Heart right ventricle (tissue), 16 donors: ENCODE measurements at places on chromosomes 3 and 15. TPM values are rescaled to one million over a fixed set of nuclear protein-coding genes. Genes with fewer than 3 reads are reported as not detected.

Gene ZCWPW2
- polyA plus RNA-seq, result 0.71 TPM

Gene GABRG3
- polyA plus RNA-seq, result not detected

Gene TEX264
- 87.0 TPM for polyA plus RNA-seq

Gene BTLA
- polyA plus RNA-seq, result not detected

Gene REC114
- not detected for polyA plus RNA-seq

Gene TMCO5A
- polyA plus RNA-seq, result not detected

Gene RPL39L
- 0.44 TPM for polyA plus RNA-seq

Gene CASR
- polyA plus RNA-seq, result not detected

Gene ANKUB1
- not detected for polyA plus RNA-seq

Gene LMAN1L
- polyA plus RNA-seq, result 0.03 TPM

Gene LYZL4
- not detected for polyA plus RNA-seq

Gene KLF15
- 30.1 TPM for polyA plus RNA-seq

Gene WDR72
- polyA plus RNA-seq, result not detected

Gene SCAANT1
- polyA plus RNA-seq, result not detected

Gene CFAP91
- polyA plus RNA-seq, result 0.25 TPM

Gene GOLGA6B
- not detected for polyA plus RNA-seq

Gene TTLL13
- polyA plus RNA-seq, result 0.44 TPM

Gene CSPG5
- 0.07 TPM for polyA plus RNA-seq

Gene AAGAB
- 26.4 TPM for polyA plus RNA-seq

Gene ZDHHC23
- polyA plus RNA-seq, result 1.7 TPM

Gene MAGEL2
- 0.04 TPM for polyA plus RNA-seq

Gene UPK1B
- not detected for polyA plus RNA-seq

Gene USP50
- not detected for polyA plus RNA-seq

Gene ITPKA
- polyA plus RNA-seq, result 4.4 TPM

Gene KBTBD13
- 0.84 TPM for polyA plus RNA-seq
